T-cell (primary cell): ENCODE measurements at places on chromosomes 5 and 9.

GRCh38 chr9:27278374-27278773, 18.6 kb downstream of the EQTN start:
- DNase-seq = no peak

- no peak for DNase-seq
These were observed 6.5 kb upstream of the GFRA3 start for GRCh38 chr5:138280915-138281314.

DNA sequence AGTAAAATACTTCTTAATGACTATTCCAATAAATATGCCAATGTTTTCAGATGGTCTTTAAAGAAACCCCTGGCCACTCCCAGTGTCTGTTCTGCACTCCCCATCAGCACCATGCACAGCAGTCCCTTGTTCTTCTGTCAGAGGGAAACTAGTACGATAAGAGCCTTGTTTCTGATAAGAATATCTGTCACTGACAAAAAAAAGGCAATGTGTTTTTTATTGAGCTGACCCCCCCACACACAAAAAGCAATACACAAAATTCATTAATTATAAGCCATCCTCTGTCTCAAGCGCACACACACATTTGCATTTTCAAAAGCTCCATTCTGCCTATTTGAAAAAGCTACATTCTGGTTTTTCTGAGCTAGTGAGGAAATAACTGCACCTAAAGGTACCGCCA, 119.1 kb downstream of the ENC1 start:
- no peak for DNase-seq

GRCh38 chr9:26725573-26725972, 167.0 kb downstream of the CAAP1 start:
- DNase-seq = no peak

DNA sequence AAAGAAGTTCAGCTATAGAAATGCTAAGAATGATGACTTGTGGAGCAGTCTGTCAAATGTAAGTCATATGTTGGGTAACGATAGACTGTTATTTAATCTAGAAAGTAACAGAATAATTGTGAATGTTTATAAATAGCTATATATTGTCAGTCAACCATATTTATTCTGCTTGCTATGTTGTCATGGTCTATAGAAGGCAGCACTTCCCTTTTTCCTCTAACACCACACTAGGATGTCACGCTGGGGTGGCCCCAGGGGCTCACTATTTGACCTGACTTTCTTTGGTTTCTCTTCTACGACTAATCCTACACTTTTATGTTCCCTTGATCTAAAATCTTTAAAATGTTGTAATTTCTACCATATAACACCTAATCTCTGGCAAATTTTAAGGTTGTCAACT, 20.5 kb downstream of the ERAP2 start:
- no peak for DNase-seq

- DNase-seq = no peak
These were observed 190.3 kb downstream of the GOLPH3 start for GRCh38 chr5:31983851-31984250.

DNA sequence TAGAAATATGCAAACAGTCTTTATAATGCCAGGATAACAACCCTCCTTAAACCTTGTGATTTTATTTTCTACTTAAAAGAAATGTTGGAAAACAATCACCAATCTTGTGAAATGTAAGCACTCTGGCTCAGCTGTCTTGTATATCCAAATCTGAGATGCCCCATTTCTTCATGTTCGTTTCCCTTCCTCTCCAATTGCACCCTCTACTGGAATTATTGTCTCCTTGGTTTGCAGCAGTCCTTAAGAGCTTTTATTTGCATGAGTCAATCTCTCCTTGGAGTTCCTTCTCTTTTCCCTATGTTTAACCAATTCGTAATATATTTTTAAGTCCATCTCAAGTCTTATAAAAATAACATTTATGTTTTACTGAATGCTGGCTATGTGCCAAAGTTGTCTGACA, 362.0 kb upstream of the CDH10 start:
- no peak for DNase-seq

DNA sequence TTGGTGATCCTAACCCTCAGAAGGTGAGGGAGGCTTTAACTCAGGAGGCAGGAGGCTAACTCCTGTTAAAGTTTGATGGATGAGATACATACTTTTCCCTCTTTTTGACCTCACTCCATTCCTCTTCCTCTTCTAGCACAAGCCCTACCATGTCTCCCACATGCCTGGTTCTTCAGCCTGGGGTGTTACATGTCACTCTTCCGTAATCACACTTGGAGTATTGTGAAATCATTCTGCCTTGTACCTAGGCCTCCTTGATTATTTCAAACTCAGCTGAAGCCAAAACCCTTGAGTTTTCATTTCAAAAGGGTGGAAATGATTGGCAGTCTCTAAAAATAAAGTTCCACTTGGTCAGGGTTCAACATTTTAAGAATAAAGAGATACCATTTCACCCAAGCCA, 1.8 kb downstream of the PLAC8L1 start:
- DNase-seq = no peak

- DNase-seq = no peak
These were observed 2.3 kb downstream of the SLC34A1 start for GRCh38 chr5:177386542-177386941.

GRCh38 chr5:174834081-174834480, 109.7 kb downstream of the MSX2 start:
- no peak for DNase-seq

- no peak for DNase-seq
These were observed 36.9 kb downstream of the ANKRD33B start for GRCh38 chr5:10600626-10601245.

DNA sequence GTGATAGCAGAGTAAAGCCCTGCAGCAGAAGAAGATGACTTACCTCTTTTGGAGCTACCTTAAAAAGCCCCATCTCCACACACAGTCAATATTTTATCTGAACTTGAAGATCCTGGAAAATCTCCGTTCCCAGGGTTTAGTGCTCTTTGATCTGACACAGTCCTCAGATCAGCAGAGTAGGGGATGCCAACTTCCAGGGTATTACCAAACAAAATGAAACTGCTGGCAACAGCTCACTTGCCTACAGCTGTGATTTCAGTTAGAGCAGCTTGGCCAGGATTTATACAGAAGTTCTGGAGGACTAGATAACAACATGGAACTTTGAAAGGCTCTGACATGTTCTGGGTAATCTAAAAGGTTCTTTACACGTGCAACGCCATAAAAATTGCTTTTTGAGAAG, 1537.8 kb upstream of the ACO1 start:
- DNase-seq = no peak
